ENCODE measurements at places on chromosomes 6 and 20.

- DNase-seq, result no peak
Measured at GRCh38 chr6:119844387-119844786, 494.8 kb upstream of the MAN1A1 start.

DNA sequence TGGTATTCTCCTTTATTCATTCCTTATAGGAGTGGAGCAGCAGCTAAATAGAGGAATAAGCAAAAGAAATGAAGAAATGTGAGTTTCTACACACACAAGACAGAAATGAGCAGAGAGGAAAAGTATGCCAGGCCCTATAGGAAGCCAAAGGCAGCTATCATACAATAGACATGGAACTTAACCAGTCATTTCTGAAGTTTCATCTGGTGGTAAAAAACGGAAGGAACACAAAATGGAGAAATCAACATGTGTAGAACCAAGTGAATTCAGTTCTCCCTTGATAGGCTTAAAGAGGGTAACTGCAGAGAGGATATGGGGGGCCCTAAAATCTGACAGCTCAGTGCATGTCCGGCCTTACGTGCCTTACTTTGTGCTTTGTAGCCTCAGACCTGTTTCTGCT, 44.6 kb downstream of the TSBP1 start:
- DNase-seq, result no peak

GRCh38 chr20:46648903-46649649, 2.2 kb downstream of the SLC13A3 start:
- peak; percentile 91 for DNase-seq

GRCh38 chr6:155530219-155530834, 74.7 kb upstream of the NOX3 start:
- DNase-seq, result no peak

GRCh38 chr6:68635706-68636513, 828 bp downstream of the ADGRB3 start:
- no peak for DNase-seq

GRCh38 chr6:7188492-7188891, 80.7 kb downstream of the RREB1 start:
- DNase-seq, result no peak

GRCh38 chr6:624979-625378, 31.9 kb downstream of the HUS1B start:
- DNase-seq, result no peak

- DNase-seq, result no peak
Measured at GRCh38 chr6:116557893-116558292, 4.3 kb downstream of the CALHM4 start.

DNA sequence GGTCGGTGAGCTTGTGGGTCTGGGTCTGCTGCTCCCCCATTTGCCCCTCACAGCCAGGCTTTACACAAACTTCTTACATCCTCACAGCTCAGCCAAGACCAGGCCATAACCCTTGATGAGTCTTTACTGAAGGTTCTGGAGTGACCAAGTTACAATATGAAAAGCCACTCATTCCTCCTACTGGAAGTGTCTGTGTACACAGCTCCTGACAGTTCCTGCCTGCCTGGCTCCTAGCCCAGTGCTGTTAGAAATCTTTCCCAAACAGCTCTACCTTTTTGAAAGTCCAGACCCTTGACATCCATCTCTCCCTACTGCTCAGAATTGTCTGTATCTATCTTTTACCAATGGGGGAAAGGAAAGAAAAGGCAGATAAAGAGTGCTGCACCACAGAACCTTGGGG, 106.9 kb downstream of the PAX1 start:
- no peak for DNase-seq

GRCh38 chr20:18166241-18166881, 28.7 kb downstream of the KAT14 start:
- no peak for DNase-seq

- no peak for DNase-seq
Measured at GRCh38 chr6:7697432-7697819, 28.5 kb upstream of the BMP6 start.

DNA sequence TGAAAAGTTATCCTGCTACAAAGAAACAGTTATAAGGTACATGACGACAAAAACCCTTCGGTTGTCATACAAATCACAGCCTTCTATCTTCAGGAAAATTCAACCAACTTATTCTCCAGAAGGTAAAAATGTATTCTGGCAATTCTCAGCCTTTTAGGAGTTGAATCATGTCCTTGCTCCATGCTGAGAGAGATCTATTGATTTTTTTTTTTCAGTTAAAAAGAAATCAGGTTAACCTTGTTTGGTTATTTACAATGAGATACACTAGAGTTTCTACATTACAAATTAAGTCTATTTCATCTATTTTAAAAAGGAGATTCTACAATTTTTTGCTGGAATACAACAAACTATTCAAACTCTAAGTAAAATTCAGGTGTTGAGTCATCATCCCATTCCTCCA, 45.4 kb downstream of the ROS1 start:
- no peak for DNase-seq

DNA sequence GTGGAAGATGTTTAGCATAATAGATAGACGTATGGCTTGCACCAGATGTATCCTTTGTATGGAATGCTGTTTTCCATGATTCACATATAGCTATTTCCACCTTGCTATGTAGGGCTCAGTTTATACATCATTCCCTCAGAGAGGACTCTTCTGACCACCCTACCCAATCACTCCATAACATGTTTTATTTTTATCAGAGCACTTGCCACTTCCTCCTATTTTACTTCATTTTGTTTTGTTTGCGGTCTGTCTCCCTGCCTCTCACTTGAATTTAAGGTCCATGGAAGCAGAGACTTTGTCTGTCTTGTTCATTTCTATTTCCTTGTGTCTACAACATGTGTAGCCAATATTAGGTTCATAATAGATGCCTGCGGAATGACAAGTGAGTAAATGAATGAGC, 266.9 kb upstream of the CITED2 start:
- no peak for DNase-seq

- no peak for DNase-seq
Measured at GRCh38 chr6:52731719-52732118, 31.6 kb downstream of the GSTA2 start.

DNA sequence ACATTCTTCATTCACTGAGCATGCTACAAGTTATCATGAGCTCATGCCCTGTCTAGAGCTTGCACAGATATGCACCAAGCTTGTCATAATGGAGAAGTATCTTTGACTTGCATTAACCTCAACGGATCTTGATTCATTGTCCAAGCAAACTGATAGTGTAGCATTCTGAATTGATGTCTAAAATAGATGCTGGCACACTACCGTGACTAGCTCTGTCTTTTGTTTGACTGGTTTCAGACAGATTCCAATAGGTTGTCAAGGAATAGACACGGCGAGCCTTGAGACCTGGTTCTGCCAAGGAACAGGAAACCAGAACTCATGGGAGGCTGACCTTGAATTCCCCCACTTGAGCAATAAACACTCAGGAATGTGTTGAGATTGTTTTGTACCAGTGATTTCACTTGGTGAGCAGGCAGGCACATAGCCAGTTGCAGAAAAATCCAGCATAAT, 1153.1 kb upstream of the GJE1 start:
- no peak for DNase-seq

- DNase-seq, result no peak
Measured at GRCh38 chr6:107105511-107106116, 9.7 kb downstream of the BEND3 start.

- DNase-seq, result no peak
Measured at GRCh38 chr6:46296586-46296985, 125.8 kb upstream of the ENPP5 start.

All from NCI-H524 treated with DMSO at 0.1 percent for 48 hours (cell line).